ENCODE measurements at places on chromosomes 1 and 21.
A peak's percentile ranks its signal among the peaks of the same experiment; 100 is the strongest.

- DNase-seq: no peak
These were observed 23.1 kb upstream of the MYSM1 start for GRCh38 chr1:58722967-58723366.

DNA sequence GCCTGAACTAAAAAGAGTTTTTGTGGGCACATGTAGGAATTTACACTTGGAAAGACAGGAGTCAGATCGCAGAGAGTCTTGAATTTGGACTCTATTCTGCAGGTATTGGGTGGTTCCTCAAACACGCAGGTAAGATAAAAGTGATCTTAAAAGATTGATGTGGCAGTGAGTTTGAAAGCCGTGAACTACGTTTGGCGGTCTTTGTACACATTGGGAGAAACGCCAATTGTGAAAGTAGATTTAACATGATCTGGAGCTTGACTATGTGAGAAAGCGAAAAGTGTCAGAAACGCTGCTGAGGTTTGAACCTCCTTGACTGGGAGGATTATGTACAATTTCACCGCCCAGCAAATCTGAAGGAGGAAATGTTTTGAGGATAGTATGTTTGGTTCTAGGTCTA is 1.5 kb upstream of the PPP2R5A start:
- no peak for DNase-seq

DNA sequence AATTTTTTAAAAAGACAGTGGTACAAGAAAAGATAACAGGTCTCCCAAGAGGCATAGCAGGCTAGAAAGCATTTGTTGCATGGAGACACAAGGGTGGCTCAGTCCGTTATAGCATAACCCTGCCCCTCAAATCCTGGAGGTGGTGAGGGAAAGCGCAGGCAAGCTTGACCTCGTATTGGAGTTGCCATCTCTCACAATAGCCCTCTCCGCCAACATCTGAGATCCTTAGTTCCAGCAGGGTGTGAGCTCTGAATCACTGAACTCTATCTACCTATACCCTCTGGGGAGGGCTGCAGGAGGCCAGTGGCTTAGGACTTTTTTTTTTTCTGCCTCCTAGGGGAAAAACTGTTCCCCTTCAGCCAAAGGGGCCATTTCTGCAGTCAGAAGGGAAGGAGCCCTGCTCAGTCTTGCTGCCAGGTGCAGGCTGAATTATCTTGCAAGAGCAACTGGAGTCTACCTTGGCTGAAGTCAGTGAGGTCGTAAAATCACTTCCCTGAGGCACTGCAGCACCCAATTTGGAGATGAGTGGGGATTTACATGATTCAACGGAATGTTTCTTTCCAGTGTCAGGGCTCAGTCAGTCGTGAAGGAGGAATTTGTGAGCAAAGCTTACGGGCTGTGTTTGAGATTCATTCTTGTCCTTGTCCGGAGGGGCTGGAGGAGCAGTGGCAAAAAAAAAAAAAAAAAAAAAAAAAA is 17.2 kb upstream of the C8A start:
- DNase-seq: no peak

- DNase-seq: no peak
These were observed 42.8 kb upstream of the SLC2A1 start for GRCh38 chr1:43001434-43001833.

- DNase-seq: no peak
These were observed 5.8 kb downstream of the PUSL1 start for GRCh38 chr1:1314237-1314586.

DNA sequence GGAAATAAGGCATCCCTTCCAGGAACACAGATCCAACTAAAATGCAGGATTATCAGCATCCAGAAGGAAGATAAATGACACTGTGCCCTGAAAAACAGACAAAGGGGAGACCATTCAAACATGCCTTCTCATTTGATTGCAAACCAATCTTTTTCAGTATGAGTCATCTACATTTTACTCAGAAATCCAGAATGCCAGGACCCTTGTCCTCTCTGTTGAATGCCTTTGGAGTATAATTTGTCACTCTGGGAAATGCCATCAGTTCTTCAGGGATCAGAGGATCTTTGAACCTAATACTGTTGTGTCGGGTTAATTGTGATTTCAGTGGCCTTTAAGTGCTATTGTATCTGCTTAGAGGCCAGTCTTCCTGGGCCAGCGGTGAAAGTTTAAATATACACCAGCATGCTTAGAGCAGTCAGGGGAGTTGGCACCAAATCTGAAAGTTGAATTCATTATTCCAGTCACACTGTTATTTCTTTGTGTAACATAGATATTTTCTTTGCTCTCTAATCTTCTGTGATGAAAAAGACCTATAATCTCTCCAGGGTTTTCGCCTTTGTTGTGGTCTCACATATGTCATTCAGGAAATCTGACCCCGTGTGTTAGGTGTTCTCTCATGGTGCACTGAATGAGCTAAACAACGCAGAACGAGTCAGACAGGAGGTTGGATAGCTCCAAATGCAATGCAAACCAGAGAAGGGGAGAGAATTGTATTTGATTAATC is 364.8 kb upstream of the SGIP1 start:
- peak; percentile 19 for DNase-seq

DNA sequence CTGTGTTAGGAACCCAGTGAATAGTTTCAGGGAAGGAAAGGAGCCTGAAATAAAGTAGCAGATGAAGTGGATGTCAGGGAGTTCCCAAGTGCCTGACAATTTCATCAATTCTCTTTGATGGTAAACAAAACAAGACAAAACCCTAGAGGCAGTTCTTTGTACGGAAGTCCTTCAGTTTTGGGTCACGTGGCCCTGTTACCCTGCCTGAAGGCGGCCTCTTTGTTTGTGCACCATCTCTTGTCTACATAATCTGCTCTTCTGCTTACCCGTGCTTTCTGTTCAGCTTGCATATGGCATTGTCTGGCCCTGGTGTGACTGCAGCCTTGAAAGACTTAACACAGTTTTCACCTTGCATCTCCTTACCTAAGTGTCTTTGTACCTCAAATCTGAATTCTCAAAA is 166.7 kb upstream of the DUSP10 start:
- DNase-seq: no peak

DNA sequence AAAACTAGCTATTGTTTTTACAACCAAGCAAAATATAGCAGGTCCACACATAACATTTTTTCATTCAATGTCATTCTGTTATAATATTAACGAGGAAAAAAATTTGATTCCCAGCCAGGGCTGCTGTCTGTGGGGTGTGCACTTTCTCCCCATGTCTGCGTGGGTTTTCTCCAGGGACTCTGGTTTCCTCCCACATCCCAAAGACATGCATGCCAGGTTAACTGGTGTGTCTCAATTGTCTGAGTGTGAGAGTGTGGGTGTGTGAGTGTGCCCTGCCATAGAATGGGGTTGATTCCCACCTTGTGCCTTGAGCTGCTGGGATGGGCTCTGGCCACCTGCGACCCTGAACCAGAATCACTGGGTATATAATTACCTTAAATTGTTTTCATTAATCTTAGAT is 60.1 kb downstream of the MAP3K21 start:
- DNase-seq: no peak

- no peak for DNase-seq
These were observed 8.9 kb upstream of the LGALS8 start for GRCh38 chr1:236514703-236515442.

- no peak for DNase-seq
These were observed 74.3 kb upstream of the PAX7 start for GRCh38 chr1:18556364-18556763.

GRCh38 chr1:224014330-224014649 is 99.6 kb upstream of the FBXO28 start:
- DNase-seq: no peak

DNA sequence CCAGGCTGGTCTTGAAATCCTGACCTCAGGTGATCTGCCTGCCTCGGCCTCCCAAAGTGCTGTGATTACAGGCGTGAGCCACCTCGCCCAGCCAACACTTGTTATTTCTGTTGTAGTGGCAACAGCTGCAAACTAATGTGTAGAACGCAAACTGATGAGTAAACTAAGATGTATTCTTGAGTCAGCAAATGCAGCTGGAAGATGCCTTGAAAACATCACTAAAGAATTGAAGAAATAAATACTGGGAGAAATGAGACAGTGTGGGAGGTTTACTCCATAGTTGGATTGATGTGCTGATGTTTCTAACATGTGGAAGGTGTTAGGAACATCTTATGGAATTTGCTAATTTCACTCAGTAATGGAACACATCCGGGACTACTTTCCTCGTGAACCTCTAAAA is 61.3 kb upstream of the KCNE2 start:
- no peak for DNase-seq

DNA sequence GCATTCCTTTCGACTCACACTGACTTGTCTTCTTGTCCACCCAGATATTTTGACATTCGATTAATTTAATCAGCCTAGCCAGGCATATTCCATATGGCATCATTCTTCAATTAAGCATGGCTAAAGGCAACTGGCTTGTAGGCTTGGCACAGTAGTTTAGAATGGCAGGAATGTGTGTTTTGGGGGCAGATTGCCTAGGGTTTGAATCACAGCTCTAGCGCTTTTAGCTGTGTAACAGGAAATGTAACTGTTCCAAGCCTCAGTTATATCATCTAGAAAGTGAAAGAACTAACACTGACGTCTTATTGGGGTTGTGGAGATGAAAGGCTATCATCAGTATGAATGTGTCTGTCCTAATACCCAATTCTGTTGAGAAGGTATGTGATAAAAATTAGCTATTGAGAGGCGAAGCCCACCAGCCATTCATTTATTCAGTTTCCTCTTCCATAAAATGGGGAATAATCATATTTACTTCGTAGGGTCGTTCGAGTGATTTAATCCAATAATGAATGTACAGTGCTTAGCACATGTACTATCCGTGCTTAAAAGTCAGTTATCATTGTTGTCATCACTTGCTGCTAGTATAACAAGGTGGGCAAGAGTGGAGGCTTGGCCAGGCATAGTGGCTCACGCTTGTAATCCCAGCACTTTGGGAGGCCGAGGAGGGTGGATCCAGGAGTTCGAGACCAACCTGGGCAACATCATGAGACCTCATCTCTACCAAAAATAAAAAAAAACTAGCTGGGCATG is 41.6 kb upstream of the GRHL3 start:
- DNase-seq: peak; percentile 80
